Activated CD8-positive, alpha-beta memory T cell treated with anti-CD3 and anti-CD28 coated beads, Interleukin-2, amount 10 ng/mL, durations not matched to agents 7 days and 5 days (primary cell): ENCODE measurements at places on chromosomes 16 and 17. TPM values are rescaled to one million over a fixed set of nuclear protein-coding genes. Genes with fewer than 3 reads are reported as not detected.
A peak's percentile ranks its signal among the peaks of the same experiment; 100 is the strongest.

DNA sequence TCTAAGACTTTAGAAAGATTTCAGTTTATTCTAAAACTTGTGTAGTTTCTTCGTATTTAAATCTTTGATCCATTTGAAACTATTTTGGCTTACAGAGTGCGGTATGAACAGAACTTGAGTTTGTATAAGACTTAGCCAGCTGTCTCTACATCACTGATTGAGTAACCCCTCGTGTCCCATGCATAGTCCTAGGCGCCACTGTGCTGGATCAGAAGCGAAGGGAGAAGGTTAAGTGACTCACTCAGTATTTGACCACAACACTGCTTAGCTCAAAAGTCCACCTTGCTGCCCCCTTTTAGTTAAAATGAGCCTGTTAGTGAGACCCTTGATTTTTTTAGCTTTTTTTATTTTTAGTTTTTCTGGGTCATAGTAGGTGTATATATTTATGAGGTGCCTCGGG, 28.4 kb downstream of the CD300LB start:
- H3K36me3 ChIP-seq: no peaks in the 10 kb centered on the region
- H3K27ac ChIP-seq: no peak overlapping the region
- peaks cover 5% of the 10 kb centered on the region for H3K27me3 ChIP-seq

GRCh38 chr16:56641166-56641565, 2.7 kb downstream of the MT1A start:
- H3K36me3 ChIP-seq: no peaks in the 10 kb centered on the region
- H3K4me3 ChIP-seq: no peak overlapping the region

GRCh38 chr16:70703041-70703834, 17.4 kb upstream of the MTSS2 start:
- H3K4me1 ChIP-seq: no peaks in the 10 kb centered on the region
- no peaks in the 10 kb centered on the region for H3K36me3 ChIP-seq
- no peak overlapping the region for H3K4me3 ChIP-seq

The ZDHHC1 gene
- total RNA-seq: 0.41 TPM

GRCh38 chr16:89409161-89409711, 81.1 kb downstream of the ANKRD11 start:
- H3K4me3 ChIP-seq: peak overlapping the region; percentile 6
- H3K27ac ChIP-seq: peak overlapping the region; percentile 89
- H3K27me3 ChIP-seq: no peaks in the 10 kb centered on the region

DNA sequence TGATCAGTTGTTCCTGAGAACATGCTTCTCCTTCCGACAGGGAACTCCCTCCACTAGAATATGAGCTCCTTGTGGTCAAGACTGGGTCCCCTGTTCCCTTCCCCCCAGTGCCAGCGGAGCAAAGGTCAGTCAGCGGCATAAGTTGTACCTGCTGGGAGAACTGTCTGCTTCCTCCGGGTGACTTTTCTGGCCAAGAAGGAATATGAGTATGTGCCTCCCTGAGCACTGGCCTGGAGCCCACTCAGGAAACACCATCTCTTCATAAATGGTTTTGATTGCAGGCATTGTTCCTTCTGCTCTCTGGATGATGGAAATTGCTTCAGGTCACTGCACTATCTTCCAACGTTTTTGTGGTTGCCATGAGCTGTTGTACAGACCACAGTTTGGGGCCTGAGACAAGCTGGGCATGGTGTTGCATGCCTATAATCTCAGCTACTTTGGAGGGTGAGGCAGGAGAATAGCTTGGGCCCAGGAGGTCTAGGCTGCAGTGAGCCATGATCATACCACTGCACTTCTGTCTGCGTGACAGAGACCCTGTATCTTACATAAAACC, 2.9 kb upstream of the P4HB start:
- no peaks in the 10 kb centered on the region for H3K27me3 ChIP-seq
- peaks cover 26% of the 10 kb centered on the region for H3K36me3 ChIP-seq
- DNase-seq: no peak
- H3K27ac ChIP-seq: peak overlapping the region; percentile 22
- peak overlapping the region; percentile 55 for H3K4me3 ChIP-seq

- H3K27ac ChIP-seq: peak overlapping the region; percentile 70
- H3K27me3 ChIP-seq: no peaks in the 10 kb centered on the region
- H3K36me3 ChIP-seq: peaks cover 27% of the 10 kb centered on the region
Measured at GRCh38 chr17:81910840-81911276, 341 bp downstream of the PCYT2 start.

DNA sequence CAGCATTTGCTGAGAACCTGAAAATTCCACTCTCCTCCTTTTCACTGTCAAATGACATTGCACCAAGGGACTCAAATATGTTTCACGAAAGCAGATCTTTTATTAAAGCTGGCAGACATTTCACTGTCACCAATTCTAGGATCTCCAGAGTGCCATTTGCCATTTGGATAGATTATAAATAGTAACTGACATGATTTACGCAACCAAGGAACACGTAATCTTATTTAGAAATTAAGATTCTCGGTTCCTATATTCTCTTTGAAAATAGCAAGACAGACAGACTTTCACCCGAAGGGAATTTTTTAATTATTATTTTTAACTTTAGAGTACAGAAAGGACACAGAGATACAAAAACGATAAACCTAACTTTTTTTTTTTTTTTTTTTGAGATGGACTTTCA, 49.6 kb downstream of the ANKFY1 start:
- H3K27me3 ChIP-seq: no peaks in the 10 kb centered on the region
- H3K4me1 ChIP-seq: peaks cover 21% of the 10 kb centered on the region
- H3K36me3 ChIP-seq: peaks cover 27% of the 10 kb centered on the region

DNA sequence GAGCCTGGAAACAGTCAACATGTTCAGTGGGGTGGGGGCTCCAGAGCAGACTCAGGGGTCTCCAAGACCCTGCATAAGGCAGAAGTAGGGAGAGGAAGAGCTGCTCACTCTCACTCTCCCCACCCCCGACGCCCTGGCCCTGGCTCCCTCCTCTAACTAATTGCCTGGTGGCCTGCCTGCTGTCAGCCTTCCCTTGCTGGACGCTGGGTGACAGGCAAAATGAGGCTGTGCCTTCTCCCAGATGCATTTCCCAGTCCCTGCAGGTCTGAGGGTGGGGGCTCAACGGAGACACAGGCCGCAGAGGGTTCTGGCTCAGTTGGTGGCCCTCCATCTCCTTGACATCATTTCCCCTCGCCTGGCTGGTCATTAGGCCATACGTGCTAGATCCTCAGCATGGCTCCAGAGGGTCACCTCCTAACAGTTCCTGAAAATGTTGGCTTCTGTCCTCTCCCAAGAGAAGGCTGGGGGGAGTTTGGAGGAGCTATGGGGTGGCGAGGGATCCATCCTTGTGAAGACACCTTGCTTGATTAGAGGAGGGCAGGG, 1.4 kb downstream of the FMNL1 start:
- peak overlapping the region; percentile 93 for H3K4me3 ChIP-seq
- peak overlapping the region; percentile 100 for H3K27ac ChIP-seq
- H3K36me3 ChIP-seq: peaks cover 57% of the 10 kb centered on the region
